ENCODE measurements at places on chromosomes 13 and 19.

DNA sequence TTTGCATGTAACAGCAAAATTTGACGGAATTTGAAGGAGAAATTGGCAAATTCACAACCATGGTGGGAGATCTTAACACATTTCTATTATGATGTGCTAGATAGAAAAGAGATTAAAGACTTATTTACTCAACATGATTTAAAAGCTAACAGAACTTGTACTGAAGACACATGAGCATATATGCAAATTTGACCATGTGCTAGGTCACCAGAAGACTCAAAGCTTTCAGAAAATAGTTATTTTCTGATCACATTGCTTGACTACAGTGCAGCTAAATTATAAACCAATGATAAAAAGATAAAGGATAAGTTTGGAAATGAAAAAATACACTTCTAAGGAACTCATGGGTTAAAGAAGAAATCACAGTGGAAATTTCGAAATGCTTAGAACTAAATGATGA, 9.1 kb downstream of the GPR183 start:
- DNase-seq: no peak

GRCh38 chr13:32008518-32009175, 22.9 kb upstream of the FRY start:
- no peak for DNase-seq

GRCh38 chr13:23578411-23579071, 8.3 kb downstream of the TNFRSF19 start:
- DNase-seq: no peak

GRCh38 chr13:114177245-114178010, 1.6 kb upstream of the CFAP97D2 start:
- no peak for DNase-seq

- peak; percentile 6 for DNase-seq
These were observed 240.3 kb downstream of the LMO7 start for GRCh38 chr13:75876142-75877050.

DNA sequence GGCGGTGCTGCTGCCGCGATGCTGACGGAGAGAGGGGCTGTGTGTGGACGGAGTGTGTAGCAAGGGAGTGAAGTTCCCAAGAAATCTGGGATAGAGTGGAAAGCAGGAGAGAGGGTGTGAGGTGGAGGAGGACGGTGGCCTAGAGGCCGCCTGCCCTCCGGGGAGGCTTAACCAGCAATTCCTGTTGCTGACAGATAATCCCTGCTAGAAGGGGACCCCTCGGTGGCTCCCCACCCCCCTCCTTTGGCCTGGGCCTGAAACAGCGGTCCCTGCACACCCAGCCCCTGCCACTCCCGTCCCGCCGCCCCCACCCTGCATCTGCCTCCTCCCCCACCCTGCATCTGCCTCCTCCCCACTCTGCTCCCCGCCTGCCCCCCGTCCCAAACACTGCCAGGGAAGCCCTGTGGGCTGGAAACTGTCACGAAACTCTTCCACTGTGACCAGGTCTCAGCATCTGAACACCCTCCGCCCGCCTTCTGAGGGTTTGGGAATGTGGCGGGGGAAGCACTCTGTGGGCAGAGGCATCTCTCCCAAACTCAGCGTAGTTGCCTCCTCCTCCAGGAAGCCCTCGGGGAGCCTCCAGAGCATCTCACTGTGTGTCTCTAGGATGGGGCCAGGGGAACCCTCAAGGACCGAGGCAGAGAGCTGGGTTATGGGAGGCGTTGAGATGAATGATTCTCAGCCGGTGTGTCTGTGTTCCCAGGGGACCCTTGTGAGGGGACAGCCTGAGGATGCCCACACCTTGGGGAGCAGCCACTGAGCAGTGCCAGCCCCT, 17.1 kb upstream of the MATK start:
- DNase-seq: no peak
